H9 (cell line): ENCODE measurements at places on chromosomes 3 and 15.

DNA sequence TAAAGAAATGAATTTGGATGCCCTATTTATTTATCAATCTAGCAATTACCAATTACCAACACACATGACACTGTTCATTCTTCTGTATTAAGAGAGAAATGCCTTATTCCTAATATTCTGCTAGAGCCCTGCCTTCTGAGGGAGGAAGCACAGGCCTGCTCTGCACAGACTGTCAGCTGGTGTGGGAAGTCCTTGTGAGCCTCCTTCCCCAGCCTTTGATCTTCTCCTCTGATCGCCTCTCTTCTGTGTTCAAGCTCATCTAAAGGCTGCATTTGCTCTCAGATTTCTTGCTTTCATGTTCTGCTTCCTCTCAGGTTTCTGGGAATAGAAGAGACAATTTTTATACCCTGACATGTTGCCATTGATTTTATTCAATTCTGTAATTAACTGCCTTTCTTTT is 290.6 kb upstream of the UMPS start:
- H3K4me1 ChIP-seq, result no peaks in the 10 kb centered on the region
- DNase-seq, result no peak
- no peaks in the 10 kb centered on the region for H3K27me3 ChIP-seq
- H3K27ac ChIP-seq, result no peak overlapping the region
- no peak overlapping the region for H3K4me3 ChIP-seq
- no peaks in the 10 kb centered on the region; the same call in 1 of the 2 replicates for H3K36me3 ChIP-seq

DNA sequence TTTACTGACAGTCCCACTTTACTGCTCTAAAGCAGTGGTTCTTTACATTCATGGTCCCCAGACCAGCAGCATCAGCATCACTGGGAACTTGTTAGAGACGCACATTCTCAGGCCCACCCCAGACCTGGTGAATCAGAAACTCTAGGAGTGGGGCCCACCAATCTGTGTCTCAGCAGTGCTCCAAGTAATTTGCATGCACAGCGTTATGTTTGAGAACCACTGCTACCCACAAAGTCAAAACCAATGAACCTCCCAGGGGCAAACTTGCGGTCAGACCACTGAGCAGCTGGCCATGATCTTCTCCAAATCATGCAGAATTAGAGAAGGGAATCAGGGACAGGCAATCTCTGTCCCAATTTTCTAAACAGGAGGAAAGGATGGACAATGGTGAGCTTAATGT is 58.5 kb downstream of the ST8SIA2 start:
- no peak for DNase-seq
- no peak overlapping the region for H3K27ac ChIP-seq
- H3K4me1 ChIP-seq, result no peaks in the 10 kb centered on the region
- no peaks in the 10 kb centered on the region for H3K36me3 ChIP-seq
- H3K27me3 ChIP-seq, result no peaks in the 10 kb centered on the region
- no peak overlapping the region for H3K4me3 ChIP-seq

GRCh38 chr15:75028991-75029377 is 5.6 kb downstream of the PPCDC start:
- no peak for DNase-seq
- H3K27ac ChIP-seq, result no peak overlapping the region
- peaks cover 16% of the 10 kb centered on the region for H3K36me3 ChIP-seq
- H3K4me1 ChIP-seq, result 0 out of 2 replicates have a peak, but pooled peaks cover 3% of the 10 kb centered on the region
- H3K27me3 ChIP-seq, result no peaks in the 10 kb centered on the region

GRCh38 chr15:37080261-37080921 is 20.0 kb downstream of the MEIS2 start:
- H3K36me3 ChIP-seq, result no peaks in the 10 kb centered on the region
- H3K4me3 ChIP-seq, result no peak overlapping the region
- no peak for DNase-seq
- no peak overlapping the region for H3K27ac ChIP-seq
- no peaks in the 10 kb centered on the region for H3K4me1 ChIP-seq

DNA sequence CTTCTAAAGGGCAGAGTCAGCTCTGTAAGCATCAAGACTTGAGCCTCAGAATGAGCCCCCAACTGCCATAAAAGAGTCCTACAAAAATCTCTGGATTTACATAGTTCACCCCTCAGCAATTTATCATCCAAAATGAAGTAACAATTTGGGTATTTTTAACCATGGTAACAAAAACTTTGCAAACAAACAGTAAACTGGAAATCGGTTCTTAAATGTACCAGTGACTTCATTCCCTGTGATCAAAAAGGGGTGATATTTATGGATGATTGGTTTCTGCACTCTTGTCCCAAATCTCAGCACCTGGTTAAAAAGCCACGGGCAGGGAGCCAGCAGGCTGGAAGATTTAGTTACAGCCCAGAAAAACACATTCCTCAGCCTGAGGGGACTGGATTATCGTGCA is 73.6 kb downstream of the TFG start:
- no peaks in the 10 kb centered on the region; the same call in 2 of the 3 replicates for H3K36me3 ChIP-seq
- H3K4me1 ChIP-seq, result no peaks in the 10 kb centered on the region
- H3K27me3 ChIP-seq, result no peaks in the 10 kb centered on the region
- DNase-seq, result no peak
- no peak overlapping the region for H3K27ac ChIP-seq

GRCh38 chr15:95263751-95264150 is 1032.4 kb downstream of the MCTP2 start:
- no peak overlapping the region for H3K27ac ChIP-seq
- no peaks in the 10 kb centered on the region for H3K36me3 ChIP-seq
- H3K4me1 ChIP-seq, result no peaks in the 10 kb centered on the region
- no peaks in the 10 kb centered on the region for H3K27me3 ChIP-seq
- DNase-seq, result no peak
- no peak overlapping the region for H3K4me3 ChIP-seq

- H3K27me3 ChIP-seq, result no peaks in the 10 kb centered on the region
- H3K27ac ChIP-seq, result no peak overlapping the region
- no peaks in the 10 kb centered on the region for H3K36me3 ChIP-seq
- no peak overlapping the region for H3K4me3 ChIP-seq
Observed at GRCh38 chr3:249587-250262, 53.2 kb downstream of the CHL1 start.

GRCh38 chr3:10344944-10345575 is 24.1 kb upstream of the SEC13 start:
- H3K4me1 ChIP-seq, result no peaks in the 10 kb centered on the region
- no peak overlapping the region for H3K27ac ChIP-seq
- H3K36me3 ChIP-seq, result no peaks in the 10 kb centered on the region
- no peak for DNase-seq
- no peak overlapping the region for H3K4me3 ChIP-seq

- no peak overlapping the region for H3K27ac ChIP-seq
- DNase-seq, result no peak
- H3K36me3 ChIP-seq, result no peaks in the 10 kb centered on the region
Observed at GRCh38 chr3:166457382-166457781, 620.2 kb upstream of the BCHE start.

GRCh38 chr3:46412786-46413298 is 5.8 kb downstream of the CCRL2 start:
- no peak overlapping the region for H3K27ac ChIP-seq
- no peaks in the 10 kb centered on the region for H3K4me1 ChIP-seq
- no peaks in the 10 kb centered on the region for H3K27me3 ChIP-seq
- H3K4me3 ChIP-seq, result no peak overlapping the region
- H3K36me3 ChIP-seq, result no peaks in the 10 kb centered on the region

- H3K4me3 ChIP-seq, result no peak overlapping the region
- H3K27me3 ChIP-seq, result no peaks in the 10 kb centered on the region
- DNase-seq, result no peak
- no peak overlapping the region for H3K27ac ChIP-seq
- H3K36me3 ChIP-seq, result peaks cover 3% of the 10 kb centered on the region
Observed at GRCh38 chr3:106065831-106066230, 197.0 kb upstream of the CBLB start.

GRCh38 chr3:21839592-21839991 is 88.6 kb upstream of the ZNF385D start:
- no peaks in the 10 kb centered on the region for H3K27me3 ChIP-seq
- no peak overlapping the region for H3K27ac ChIP-seq
- no peaks in the 10 kb centered on the region for H3K36me3 ChIP-seq
- DNase-seq, result no peak
- no peaks in the 10 kb centered on the region for H3K4me1 ChIP-seq

- no peak overlapping the region for H3K4me3 ChIP-seq
- H3K36me3 ChIP-seq, result no peaks in the 10 kb centered on the region
- no peaks in the 10 kb centered on the region for H3K4me1 ChIP-seq
- no peaks in the 10 kb centered on the region for H3K27me3 ChIP-seq
- DNase-seq, result no peak
Observed at GRCh38 chr3:13080591-13080990, 7.4 kb upstream of the IQSEC1 start.

DNA sequence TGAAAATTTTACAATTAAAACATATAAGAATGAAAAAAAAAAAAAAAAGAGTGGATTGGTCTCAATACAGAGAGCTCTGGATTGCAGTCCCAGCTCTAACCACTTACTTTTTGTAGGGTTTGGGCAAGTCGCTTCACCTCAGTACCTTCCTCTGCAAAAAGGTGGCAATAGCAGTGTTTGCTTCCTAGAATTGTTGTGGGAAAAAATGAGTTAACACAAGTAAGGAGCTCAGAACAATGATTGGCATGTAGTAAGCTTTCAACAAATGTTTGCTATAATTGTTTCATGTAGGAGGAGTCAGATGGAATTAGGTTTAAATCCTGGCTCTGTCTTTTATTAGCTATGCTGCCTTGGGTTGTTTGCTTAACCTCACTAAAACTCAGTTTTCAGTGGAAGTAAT is 425.2 kb upstream of the TBL1XR1 start:
- no peaks in the 10 kb centered on the region for H3K4me1 ChIP-seq
- no peaks in the 10 kb centered on the region for H3K27me3 ChIP-seq
- DNase-seq, result no peak
- H3K4me3 ChIP-seq, result no peak overlapping the region
- H3K27ac ChIP-seq, result no peak overlapping the region
- no peaks in the 10 kb centered on the region for H3K36me3 ChIP-seq

DNA sequence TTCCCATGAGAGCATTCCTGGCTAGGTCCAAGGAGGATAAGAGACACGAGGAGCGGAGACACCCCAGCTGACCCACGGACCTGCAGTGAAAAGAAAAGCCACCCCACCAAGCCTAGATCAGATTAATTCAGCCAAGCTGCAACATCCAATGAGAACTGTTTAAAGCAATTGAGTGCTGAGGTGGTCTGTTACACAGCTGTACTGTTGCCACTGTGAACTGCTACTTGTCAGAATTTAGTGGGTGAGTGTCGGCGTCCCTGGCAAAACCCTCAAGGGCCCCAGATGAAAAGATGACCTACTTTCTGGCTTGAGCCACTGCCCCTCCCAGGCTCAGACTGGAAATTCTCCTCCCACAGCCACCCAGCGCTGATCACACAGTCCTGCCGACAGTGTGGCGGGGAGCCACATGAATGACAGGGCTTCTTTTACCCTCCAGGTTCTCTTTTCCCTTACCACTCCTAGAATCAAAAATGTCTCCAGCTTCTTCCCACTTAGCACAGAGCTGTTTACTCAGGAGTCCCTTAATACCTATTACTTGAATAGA is 26.4 kb upstream of the KBTBD12 start:
- no peak overlapping the region for H3K4me3 ChIP-seq
- H3K36me3 ChIP-seq, result peaks cover 5% of the 10 kb centered on the region
- no peak for DNase-seq
- H3K4me1 ChIP-seq, result no peaks in the 10 kb centered on the region
- no peaks in the 10 kb centered on the region for H3K27me3 ChIP-seq

- no peaks in the 10 kb centered on the region; the same call in 1 of the 2 replicates for H3K4me1 ChIP-seq
- DNase-seq, result no peak
- H3K27ac ChIP-seq, result no peak overlapping the region
- no peak overlapping the region for H3K4me3 ChIP-seq
- H3K27me3 ChIP-seq, result no peaks in the 10 kb centered on the region
- peaks cover 4% of the 10 kb centered on the region; the same call in 1 of the 2 replicates for H3K36me3 ChIP-seq
Observed at GRCh38 chr3:104526901-104527401, 839.8 kb upstream of the ALCAM start.

DNA sequence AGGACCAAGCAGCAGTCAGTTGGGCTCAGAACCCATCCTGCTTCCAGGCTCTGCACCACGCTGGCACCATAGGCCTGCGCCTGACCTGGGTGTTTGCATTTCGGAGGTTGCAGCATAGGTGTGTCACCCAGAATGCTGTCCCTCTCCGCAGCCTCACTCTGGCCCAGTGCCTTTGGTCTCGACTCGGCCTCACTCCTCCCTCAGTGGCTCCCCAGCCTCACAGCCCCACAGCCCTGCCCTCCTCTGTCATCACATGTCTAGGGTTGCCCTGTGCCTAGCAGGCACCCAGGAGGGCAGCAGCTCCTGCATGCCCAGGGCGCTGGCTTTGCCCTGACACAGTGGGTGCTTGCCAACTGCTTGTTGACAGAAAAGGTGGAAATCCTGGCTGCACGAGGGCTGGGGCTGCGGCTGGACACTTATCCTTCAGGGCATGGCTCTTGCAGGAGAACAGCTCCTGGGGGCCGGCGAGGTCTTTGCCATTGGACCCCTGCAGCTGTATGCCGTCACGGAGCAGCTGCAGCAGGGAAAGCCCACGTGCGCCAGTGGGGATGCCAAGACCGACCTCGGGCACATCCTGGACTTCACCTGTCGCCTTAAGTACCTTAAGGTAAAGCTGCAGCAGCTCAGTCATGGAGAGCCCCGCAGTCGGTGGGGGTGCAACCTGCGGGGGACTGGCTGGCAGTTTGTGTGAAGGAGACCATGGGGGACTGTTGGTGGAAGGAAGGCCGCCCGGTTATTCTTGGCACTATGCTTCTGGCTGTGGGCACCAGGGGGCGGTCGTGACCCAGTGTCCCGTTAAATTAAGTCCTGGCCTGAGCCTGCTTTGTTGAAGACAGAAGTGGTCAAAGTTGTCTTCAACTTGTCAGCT is 16.2 kb downstream of the NISCH start:
- no peak overlapping the region for H3K4me3 ChIP-seq
- H3K4me1 ChIP-seq, result no peaks in the 10 kb centered on the region
- peak; percentile 67 for DNase-seq
- no peak overlapping the region for H3K27ac ChIP-seq

DNA sequence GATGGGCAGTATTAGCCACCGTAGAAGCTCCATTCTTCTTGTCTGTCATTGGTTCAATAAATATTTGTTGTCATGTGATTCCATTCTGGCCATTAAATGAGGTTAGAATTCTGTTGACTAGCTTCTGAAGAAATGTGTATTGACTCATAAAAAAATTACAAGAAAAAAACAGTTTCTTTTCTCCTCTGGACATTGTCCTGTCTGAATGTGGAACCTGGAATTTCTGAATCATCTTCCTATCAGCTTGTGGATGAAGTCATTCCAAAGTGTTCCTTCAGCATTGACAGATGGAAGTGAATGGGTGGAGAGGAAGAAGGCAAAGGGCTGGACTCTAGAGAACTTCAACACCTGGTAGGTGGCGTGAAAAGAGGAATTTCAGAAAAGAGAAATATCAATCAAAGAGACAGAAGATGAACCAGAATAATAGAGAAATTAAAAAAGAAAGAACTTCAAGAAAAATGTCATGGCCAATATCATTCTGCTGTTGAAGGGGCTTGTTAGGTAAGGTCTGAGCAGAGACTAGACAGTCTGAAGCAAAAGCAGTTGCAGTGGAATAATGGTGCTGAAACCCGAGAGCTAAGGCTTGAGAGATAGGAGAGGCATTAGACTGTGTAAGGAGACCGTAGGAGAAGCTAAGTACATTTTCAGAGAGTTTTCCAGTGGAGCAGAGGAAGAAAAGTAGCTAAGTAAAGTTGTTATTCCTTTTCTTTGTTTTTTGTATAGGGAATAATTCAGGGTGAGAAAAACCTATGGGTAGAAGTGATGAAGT is 806.6 kb downstream of the SQOR start:
- H3K36me3 ChIP-seq, result no peaks in the 10 kb centered on the region; the same call in 1 of the 3 replicates
- H3K4me3 ChIP-seq, result no peak overlapping the region
- H3K27ac ChIP-seq, result no peak overlapping the region
- H3K27me3 ChIP-seq, result no peaks in the 10 kb centered on the region

GRCh38 chr3:171150945-171151344 is 124.4 kb upstream of the SLC2A2 start:
- no peak for DNase-seq
- no peaks in the 10 kb centered on the region for H3K27me3 ChIP-seq
- no peaks in the 10 kb centered on the region for H3K4me1 ChIP-seq
- no peak overlapping the region for H3K27ac ChIP-seq
- no peak overlapping the region for H3K4me3 ChIP-seq
